ENCODE measurements at places on chromosomes 2 and 18.

DNA sequence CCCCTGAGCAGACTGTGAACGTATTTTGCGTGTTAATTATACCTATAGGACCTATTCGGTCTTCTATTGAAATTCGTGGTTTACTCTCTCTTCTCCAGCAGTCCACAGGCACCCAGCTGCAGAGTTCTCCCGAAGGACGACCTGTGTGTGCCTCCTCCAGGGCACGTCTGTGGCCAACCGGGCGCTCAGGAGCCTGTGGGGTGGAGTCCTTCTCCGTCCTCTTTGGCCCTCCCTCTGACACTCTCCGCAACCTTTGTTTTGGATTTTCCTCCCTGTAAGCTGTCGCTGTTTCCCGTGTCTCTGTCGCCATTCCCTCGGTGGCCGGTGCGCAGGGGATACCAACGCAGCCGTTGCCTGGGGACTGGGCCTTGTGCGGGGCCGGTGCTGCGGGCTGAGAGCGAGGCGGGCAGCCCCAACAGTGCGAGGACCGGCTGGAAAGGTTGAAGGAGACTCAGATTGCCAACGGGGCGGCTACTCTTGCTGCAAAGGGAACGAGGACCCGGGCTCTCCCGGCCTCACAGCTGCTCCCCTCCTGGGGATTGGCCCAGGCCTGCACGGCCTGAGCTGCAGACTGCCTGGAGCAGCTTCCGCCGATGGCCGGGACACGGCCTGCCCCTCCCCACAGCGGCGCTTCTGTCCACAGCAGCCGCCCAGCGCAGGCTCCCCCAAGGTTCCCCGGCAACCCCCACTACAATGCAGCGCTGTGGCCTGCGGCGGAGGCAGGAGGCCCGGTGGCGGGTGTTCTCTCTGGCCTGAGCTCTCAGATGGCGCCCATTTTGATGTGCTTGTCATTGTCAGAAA, 221.0 kb downstream of the MTX2 start:
- DNase-seq = no peak

GRCh38 chr2:120239488-120240287, 13.0 kb upstream of the RALB start:
- no peak for DNase-seq

DNA sequence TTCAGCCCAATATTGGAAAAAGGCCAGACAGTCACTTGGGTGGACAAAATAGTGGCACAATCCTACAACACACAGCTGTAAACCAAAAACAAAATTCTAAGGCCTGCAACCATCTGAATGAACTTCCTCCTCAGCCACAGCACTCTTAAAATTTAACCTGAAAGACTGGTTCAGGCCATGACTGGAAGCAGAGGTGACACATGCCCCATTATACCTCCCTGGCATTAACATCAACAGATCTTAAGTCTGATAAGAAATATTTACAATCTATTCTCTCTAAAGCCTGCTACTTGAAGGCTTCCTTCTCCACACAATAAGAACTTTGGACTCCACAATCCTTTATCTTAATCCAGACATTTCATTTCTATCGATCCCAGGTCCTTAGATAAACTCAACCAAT, 192.4 kb upstream of the LRP1B start:
- no peak for DNase-seq

GRCh38 chr2:141946016-141946415, 184.8 kb downstream of the LRP1B start:
- DNase-seq = no peak

GRCh38 chr2:34204560-34204959, 605.5 kb upstream of the FAM98A start:
- no peak for DNase-seq

DNA sequence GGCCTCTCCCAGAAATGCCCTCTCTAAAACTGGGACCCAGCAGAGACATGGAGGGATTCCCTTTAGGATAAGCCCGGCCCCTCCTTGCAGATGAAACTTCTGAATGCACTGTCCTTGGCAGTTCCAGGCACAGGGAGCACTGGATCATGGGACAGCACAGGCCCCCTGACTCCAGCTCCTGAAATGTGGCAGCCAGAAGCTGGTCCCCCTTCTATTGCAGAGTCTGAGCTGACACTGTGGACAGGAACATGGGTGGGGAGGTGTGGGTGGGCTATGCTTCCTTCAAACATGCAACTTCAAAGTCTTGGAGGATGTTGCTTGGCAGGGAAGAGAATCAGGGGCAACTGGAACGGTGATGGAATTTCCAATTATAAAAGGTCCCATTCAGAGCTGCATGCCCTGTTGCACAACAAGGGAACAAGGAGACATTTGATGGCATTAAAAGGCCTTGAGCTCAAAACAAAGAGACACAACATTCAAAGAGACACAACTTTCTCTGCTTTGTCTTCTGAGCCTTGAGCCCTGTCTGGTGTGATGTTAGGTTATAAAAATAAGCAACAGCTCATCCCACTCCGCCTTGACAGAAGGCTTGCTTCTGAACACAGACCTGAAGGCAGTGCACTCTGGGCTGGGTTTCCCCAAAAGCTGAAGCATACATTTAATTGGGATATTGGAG, 239.0 kb downstream of the OSR1 start:
- no peak for DNase-seq

DNA sequence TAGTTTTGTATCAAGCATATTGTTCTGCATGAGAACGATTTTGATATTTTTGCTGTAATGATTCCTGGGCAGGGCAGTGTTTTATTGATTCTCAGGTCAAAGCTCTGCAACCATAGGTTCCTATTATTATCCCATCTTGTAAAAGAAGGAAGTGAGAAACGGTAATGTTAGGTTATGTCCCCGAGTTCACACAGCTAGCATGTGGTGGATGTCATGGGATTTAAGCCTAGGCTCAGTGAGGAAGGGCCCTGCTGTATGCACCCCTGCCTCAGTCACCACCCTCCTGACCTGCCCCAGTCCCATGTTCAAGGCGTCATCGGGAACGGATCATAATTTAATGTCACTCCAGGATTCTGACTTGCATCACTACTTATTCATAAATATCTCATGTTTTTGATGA, 10.7 kb downstream of the ACP1 start:
- no peak for DNase-seq

GRCh38 chr2:67212203-67212602, 184.9 kb upstream of the ETAA1 start:
- no peak for DNase-seq

- DNase-seq = no peak
These were observed 644.6 kb upstream of the RAB6C start for GRCh38 chr2:129334696-129335410.

DNA sequence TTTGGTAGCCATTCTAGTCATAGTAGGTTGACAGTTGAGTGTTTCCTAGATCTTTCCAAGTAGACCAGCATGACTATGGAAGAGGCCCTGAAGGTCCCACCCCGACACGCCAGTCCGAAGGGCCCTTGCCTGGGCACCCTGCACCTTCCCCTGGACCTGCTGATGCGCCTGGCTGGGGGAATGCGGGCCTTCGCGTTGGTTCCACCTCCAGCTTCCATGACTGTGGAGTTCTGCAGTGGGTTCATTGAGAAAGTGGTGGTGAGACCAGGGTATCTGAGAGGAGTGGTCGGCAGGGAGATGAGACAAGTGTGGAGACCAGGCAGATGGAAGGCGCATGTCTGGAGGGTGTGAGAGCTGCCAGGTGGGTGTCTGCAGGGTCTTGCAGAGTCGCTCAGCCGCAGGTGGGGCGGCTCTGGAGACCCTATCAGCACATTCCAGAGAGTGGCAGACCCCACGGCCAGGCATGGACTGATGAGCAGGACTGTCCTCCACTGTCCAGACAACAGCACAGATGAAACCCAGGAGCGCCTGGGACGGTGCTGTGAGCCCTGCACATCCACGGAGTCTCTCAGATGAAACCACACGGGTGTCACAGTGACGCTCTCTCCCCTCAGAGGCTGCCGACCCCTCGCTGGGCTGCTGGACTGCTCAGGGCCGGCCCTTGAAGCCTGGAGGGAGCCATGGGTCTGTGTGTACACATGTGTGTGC, 182.5 kb upstream of the HDAC4 start:
- DNase-seq = no peak

GRCh38 chr2:88810017-88810416, 118.5 kb downstream of the RPIA start:
- DNase-seq = no peak

DNA sequence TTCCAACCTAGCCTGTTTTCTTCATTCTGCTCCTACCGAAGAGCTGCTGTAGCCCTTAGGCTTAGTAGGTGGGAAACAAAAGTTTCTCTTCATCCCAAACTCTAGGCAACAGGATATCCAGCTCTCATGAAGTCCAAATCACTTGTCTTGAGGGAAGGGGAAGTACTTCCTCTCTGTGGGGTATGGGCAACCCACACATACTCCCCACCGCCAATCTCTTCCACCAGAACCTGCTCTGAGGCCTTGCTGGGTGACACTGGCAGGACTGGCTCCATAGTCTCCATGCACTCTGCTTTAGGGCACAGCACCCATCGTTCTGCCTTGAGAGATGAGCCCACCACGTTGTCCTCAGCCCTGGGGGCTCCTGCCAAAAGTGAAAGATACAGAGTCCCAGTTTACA, 173.0 kb downstream of the NCK2 start:
- no peak for DNase-seq

DNA sequence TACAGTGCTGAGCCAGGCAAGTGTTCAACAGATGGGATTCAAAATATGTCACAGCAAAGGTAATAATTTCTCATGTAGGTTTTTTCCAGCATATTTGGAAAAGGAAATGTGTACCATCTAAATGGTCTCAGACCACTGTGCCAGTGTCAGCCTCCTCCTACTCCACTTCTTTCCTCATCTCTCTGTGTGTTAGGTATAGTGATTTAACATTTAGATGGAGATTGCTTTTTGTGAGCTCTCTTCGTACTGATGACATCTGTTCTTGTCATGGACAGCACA, 80.9 kb upstream of the TSPYL6 start:
- no peak for DNase-seq

GRCh38 chr2:47221039-47221438, 65.9 kb upstream of the STPG4 start:
- no peak for DNase-seq

GRCh38 chr18:60649107-60649506, 276.5 kb upstream of the MC4R start:
- no peak for DNase-seq

DNA sequence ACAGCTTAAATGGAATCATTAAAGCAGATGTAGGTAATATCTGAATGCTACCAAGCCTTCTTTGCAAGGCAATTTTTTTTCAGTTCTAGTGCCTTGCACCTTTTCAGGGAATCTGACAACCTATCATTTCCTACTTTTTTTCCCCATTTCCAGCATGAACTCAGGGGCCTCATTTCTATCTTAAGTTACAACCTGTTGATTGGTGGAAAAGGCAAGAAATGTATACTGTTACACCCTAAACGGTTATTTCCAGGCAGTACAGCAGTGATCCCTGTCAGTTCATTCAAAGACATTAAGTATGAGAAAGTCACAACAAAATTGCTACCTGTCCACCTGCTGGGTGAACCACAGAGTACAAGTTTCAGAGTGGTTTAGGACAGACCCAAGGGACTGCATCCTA, 171.2 kb upstream of the PIK3C3 start:
- no peak for DNase-seq

DNA sequence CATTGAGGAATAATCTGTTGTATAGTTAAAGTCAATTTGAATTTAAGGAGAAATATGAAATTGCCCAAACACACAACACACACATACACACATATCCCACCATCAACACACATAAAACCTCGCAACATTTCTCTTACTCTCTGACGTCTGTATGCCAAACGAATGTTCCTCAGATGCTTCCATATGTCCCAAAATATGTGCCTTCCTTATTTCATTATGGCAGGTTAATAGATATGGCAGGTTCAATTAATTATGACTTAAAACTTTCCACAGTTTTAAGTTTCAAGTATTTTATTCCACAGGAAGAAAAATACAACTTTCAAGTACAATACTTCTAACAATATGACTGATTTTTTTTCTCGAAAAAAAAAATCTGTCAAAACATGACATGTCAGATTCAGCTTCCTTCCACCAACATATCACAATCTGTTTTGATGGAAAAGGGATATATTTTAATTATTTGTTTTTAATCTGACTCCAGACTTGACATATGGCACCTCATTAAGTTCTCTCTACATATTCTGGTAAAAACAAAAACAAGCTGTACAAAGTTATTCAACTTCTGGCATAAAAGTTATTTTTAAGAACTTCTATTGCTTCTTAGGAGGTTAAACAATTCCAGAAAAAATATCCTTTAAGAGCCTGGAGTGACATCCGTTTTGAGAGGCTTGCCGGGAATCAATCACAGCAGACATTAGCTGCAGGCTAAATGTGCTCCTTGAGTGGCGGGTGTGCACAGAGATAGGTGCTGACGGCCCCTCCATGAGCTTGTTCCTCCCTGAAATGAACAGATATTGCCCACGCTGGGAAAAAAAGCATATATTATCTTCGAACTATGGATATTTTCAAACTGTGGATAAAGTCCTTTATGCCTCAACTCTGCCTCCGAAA, 812.7 kb downstream of the DCDC2C start:
- DNase-seq = no peak

GRCh38 chr2:11748861-11749645, 2.6 kb downstream of the LPIN1 start:
- peak; percentile 32 for DNase-seq

GRCh38 chr18:79494936-79495335, 99.2 kb downstream of the NFATC1 start:
- no peak for DNase-seq

DNA sequence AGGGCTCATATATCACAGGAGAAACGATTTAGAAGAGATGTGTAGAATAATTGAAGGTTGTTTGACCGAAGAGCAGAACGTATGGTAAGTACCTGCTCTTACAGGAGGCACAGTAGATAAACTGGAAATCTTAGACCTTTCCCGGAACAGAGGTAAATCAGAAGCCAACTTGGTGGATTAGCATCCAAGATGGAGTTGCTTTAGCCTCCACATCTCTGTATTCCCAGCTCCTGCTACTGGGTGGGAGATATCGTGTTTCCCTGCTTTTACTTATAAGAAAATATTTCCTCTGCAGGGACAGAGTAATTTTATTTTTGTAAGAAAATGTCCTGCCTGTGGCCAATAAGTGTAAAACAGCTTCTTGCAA, 164.5 kb downstream of the SLC39A10 start:
- DNase-seq = no peak

DNA sequence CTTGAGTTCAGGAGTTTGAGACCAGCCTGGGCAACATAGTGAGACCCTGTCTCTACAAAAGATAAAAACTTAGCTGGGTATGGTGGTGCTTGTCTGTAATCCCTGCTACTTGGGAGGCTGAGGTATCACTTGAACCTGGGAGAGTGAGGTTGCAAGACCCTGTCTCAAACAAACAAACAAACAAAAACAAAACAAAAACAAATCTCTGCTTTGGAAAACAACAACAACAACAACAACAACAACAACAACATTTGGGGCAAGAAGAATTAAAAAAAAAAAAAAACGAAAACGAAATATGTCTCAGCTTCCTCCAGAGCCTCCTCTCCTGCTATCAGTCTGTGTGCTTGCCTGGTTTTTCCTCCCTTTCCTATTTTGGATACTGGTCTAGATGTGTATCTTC, 16.9 kb downstream of the SLC4A1AP start:
- DNase-seq = no peak

- DNase-seq = no peak
These were observed 68.4 kb downstream of the PARD3B start for GRCh38 chr2:204613635-204614034.

GRCh38 chr18:24420551-24420950, 5.9 kb upstream of the IMPACT start:
- DNase-seq = no peak

- DNase-seq = no peak
These were observed 27.6 kb upstream of the MYO1B start for GRCh38 chr2:191217580-191217979.

All from CD8-positive, alpha-beta T cell (primary cell).